Sigmoid colon (tissue), 7 donors: ENCODE measurements at places on chromosomes 2 and 18.

- no peak for DNase-seq
Observed at GRCh38 chr2:163157411-163157810, 318.8 kb upstream of the KCNH7 start.

DNA sequence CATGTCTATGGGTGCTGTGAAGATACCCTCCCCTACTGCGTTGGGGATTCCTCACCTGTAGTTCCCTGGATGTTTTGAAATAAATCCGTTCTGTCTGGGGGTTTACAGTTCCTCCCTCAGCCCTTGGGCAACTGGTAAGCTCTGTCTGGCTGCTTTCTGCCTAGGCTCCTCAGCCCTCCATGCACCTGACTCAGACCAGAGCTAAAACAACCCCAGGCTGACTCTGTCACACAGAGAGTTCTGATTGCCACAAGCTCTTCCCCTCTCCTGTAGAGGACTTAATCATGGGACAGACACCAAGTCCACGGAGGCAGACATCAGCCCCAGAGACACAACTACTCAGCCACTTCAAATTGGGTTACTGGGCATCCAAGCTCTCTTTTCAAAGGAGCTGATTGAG, 6.3 kb downstream of the VIT start:
- no peak for DNase-seq

- DNase-seq = no peak
Observed at GRCh38 chr2:120580709-120581108, 155.0 kb upstream of the GLI2 start.

DNA sequence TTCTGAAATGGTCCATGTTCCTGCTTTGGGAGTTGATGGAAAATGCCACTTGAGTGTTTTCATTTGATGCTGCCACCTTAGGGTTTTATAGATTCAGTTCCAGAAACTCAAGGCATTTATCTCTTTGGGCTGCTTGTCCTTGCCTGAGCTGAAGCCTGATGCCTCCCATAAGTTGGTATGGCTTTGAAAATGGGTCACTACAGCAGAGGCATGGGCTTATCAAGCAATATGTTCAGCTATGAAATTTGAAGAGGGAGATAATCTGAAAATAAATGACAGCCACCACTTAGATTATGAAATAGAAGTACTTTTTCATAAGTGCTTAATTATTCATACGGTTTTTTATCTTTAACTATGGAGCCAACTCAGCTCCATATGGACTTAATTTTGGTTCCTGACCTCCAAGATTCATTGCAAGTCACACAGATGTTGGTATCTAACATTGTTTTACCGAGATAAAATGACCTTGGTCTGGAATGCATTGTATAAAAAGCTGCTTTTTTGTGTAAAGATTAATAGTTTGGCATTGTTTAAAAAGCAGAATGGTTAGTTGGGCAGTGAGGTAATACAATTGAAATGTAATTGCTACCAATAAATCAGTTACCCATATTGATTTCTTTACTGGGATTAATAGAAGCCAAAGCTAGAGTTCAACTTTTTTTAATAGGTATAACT, 4.5 kb downstream of the SLC14A1 start:
- no peak for DNase-seq

GRCh38 chr2:11757101-11757500, 10.7 kb downstream of the LPIN1 start:
- DNase-seq = no peak

DNA sequence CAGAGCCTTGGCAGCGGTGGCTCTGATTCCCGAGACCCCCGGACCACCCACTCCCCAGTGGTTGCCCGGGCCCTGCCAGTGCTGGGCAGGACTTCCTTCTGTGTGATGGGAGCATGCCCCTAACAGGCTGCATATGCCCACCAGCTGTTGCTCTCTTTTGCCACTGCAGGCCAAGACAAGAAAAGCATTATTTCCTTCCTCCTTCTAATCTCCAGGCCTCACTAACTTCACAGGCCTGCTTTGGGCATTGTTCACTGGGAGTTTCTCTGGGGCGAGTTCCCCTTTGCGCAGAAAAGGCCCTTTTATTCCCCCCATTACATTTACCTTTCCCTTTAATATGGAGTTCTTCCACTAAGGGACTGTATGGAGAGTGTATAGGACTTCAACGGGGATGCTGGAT, 249.1 kb upstream of the SIX2 start:
- DNase-seq = no peak

GRCh38 chr2:218788529-218789255, 6.7 kb downstream of the CYP27A1 start:
- no peak for DNase-seq

GRCh38 chr2:158823486-158824237, 28.5 kb downstream of the DAPL1 start:
- no peak for DNase-seq

- DNase-seq = no peak
Observed at GRCh38 chr2:214127170-214127569, 283.7 kb upstream of the VWC2L start.

- no peak for DNase-seq
Observed at GRCh38 chr18:7303316-7304060, 72.6 kb downstream of the LRRC30 start.

DNA sequence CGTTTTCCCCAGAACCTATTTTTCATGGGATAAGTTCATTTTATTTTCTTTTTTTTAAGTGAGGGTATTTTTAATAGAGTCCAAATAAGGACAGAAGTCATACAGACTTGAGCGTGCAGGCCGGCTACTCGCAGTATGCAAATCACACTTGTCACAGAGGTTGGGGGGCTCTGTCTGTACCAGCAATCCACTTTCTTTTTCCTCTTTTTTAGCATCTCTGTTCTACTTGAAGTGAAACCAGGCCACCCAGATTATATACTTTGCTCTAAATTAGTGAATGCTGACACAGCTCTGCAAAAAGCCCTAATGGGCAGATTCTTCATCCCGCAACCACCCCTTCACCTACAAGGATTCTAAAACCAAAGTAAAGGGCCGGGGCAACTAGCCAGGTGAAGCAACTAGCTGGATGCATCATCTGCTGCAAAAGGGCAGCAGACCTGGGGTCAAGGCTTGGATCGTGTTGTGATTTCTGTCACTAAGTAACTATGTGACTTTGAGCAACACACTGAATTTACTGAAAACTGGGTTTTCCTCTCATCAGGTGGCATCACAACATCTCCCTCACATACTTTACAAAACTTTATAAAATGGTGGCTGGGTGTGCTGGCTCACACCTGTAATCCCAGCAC, 18.4 kb downstream of the KDSR start:
- no peak for DNase-seq

DNA sequence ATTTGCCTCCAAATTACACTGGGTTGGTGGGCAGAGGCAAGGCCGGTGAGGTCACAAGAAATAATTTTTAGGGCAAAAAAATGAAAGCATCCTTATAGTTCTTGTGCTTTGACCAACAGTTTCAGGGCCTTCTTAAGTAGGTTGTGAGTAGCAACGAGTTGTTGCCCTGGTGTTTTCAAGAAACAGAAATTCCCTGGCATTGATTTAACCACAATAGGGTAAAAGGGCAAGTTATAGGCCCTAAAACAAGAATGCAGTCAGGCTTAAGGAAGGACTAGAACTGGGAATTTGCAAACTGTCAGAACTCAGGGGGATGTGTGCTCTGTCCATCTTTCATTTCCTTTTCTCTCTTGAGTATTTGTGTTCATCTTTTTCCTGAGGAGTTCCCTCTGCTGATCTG, 46.1 kb upstream of the STPG4 start:
- DNase-seq = no peak

- DNase-seq = no peak
Observed at GRCh38 chr2:25398534-25398933, 56.8 kb upstream of the DNMT3A start.

DNA sequence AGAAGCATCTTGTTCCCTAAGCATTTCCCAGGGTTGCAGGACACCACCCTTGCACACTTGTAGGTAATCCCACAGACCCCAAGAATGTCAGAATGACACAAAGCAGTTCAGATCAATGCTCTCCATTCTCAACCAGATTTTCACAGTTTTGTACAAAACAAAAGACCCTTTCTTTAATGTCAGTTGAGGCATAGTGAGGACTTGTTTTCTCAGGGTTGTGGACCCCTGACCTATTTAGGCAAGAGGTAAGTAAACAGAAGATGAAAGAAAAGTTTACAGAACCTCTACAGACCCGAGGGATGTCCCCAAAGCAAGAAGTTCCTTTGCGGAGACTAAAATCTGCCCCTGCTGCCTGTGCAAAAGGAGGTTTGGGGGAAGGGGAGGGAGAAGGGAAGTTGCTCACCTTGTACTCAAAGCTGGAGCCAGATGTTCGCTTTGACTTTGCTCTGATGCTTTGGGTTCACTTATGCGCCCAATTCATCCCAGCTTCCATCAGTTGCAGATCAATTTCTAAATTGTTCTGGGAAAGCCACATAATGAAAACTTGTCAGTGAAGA, 635.4 kb downstream of the EPHA4 start:
- DNase-seq = no peak

DNA sequence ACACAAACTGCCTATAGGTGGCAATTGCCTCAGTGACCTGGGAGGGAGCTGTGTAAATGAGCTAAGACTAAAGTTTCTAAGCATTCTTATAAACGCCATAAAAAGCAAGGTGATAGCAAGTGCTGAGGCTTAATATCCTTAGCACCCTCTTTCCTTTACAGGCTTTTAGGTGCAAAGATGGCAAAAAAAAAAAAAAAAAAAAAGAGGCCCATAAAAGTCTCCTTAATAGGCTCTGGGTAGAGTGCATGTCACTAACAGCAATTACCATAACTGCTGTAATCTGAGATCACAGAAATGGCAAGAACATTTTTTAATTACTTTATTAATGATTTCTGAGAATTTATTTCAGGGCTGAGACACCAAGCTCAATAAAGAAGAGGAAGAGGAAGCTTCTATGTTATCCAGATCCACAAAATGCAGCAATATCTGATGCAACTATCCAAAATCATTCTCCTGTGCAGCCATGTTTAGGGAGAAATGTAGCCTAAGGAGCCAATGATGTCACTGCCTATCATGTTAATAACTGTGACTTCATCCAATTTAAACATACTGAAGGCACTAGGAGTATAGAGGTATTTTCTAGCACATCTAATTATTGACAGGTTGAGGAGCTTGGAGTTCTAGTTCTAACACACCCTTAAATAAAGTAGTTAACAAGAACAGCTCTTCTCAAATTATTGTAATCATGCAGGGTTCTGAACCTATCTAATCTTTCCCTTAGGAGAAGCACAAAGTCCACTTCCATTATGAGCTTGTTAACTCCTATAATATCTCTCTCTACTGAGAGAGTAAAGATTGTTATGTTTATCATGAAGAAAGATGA, 804.3 kb upstream of the ACVR2A start:
- no peak for DNase-seq

GRCh38 chr18:55657572-55658331, 69.8 kb upstream of the TCF4 start:
- no peak for DNase-seq

- no peak for DNase-seq
Observed at GRCh38 chr18:12819322-12819721, 64.7 kb downstream of the PTPN2 start.

- peak; percentile 56 for DNase-seq
Observed at GRCh38 chr2:97712693-97713295, 582 bp upstream of the ZAP70 start.

DNA sequence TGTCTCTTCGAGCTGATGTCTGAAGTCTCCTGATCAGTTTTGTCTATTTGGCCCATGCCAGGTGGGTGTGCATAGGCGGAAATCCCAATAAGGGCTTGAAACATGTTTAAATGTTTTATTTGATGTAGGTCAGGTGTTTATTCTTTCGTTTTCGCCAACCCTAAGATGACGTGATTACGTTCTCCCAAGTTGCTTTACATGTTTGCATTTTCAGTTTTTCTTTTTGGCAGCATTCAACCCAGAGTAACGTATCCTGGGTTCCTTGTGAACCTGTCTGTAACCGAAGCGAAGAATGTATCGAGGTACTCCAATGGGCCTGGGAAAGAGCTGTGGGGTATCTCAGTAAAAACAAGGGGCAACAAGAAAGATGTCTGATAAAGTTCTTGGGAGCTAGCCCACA, 3.1 kb downstream of the ALPK2 start:
- no peak for DNase-seq

DNA sequence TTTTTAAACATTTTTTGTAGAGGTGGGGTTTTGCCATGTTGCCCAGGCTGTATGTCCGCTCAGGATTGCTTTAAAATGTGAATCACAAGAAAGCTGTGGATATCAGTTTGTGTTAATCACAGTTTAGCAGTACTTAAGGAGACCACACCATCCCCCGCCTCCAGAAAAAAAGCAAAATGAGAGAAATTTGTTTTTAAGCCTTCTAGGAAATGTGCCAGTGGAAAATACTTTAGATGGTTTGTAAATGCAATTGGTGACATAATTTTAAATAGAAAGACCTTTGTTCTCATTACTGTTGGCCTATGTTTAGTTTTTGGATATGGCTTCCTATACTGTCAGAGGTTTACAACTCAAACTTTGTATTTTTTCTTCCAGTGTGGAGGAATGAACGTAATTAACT, 27.0 kb downstream of the GCA start:
- no peak for DNase-seq
